ENCODE measurements at places on chromosomes 13 and 19.

DNA sequence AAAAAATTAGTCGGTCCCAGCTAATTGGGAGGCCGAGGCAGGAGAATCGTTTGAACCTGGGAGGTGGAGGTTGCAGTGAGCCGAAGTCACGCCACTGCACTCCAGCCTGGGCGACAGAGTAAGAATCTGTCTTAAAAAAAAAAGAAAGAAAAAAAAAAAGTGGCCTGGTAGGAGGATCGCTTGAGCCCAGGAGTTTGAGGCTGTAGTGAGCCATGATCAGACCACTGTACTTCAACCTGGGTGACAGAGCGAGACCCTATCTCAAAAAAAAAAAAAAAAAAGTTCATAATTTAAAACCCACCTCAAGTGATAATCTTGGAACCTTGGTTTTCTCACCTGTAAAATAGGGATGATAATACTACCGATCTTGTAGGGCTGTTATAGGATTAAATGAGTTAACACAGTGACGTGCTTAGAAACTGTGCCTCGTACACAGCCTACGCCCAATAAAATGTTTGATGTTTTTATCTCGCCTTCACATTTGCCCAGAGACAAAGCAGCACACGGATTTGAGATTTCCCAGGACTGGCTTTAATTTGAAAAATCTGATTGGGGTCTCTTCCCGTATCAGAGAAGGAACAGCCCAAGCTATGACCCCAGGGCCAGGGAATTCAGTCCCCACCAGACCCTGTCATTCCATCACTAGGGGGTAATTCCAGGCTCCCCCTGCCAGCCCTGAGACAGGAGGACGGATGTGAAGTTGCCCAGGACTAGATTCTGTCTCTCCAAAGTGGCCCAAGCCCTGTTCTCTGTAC lies 3.6 kb downstream of the SERTAD1 start:
- DNase-seq: no peak

DNA sequence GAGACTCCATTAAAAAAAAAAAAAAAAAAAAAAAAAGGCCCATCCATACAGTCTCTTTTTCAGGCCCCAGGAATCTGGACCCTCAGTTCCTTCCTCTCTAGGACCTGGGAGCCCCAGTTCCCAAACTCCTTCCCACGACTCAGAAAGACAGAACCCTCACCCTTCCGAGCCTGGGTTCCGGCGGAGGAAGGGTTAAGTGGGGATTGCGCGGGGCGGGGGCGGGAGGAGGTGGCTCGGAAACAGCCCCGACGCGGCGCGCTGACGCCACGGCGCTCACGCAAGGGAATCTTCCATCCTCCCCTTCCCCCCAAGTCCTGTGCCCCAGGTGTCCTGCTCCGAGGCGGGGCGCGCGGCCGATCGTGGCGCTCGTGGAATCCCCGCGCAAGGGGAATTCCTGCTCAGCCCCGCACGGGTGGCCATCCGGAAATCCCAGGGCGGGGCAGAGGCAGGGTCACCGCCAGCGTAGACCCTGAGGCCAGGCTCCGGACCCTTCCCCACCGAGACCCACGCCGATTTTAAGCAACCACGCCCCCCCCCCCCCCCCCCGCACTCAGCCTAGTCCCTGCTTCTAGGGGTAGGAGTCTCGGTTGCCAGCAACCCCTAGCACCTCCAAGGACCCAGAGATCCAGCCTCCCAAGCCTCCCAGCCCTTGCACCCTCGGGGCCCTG lies 659 bp downstream of the NFKBID start:
- peak; percentile 90 for DNase-seq

DNA sequence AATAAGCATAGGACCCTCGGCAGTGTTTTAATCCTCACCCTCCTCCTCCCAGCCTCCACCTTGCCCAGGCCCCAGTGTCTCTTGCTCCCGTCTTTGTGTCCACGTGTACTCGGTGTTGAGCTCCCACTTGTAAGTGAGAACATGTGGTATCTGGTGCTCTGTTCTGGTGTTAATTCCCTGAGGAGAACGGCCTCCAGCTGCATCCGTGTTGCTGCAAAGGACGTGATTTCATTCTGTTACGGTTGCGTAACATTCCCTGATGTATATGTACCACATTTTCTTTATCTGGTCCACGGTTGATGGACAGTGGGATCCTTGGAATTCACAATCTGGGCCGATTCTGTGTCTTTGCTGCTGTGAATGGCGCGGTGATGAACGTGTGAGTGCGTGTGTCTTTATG lies 44.7 kb upstream of the TFDP1 start:
- no peak for DNase-seq

- DNase-seq: no peak
Measured at GRCh38 chr13:75652726-75653125, 16.6 kb downstream of the LMO7 start.

- DNase-seq: no peak
Measured at GRCh38 chr13:51541809-51542258, 42.4 kb upstream of the WDFY2 start.

DNA sequence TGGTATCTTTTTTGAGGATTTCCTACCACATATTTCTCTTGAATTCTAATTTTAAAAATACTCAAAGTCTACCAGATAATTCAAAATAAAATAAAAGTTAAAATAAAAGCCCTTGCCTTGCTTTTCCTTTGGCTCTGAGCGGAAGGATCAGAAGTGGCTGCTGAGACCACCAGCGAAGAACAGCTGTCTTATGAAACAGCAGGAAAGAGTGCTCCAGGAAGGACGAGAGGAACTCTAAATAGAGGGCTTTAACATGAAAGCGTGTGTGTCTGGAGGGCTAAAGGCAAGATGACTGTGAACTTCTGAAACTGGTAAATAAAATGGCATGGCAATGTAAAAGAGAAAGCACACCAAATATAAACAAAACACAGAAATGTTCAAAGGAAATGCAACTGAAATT lies 521.5 kb upstream of the SPRY2 start:
- DNase-seq: no peak

GRCh38 chr13:77737583-77738200 lies 40.2 kb downstream of the SLAIN1 start:
- DNase-seq: peak; percentile 9

DNA sequence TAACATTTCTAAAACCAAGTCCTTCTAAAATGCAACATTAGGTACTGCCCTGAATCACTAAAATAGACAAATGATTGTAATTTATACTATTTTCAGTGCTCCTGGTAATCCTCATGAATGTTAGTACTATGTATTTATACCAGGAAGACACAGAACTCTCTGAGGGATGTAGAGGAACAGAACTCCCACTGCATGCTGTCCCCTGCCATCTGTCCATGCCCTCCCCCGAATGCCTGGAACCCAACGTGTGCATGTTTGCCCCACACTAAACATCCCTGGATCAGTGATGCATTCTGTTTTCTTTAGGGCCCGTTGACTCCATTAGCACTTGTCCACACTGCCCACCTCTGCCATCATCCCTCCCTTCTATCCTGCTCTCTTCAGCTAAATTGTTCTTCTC lies 26.5 kb downstream of the ENOX1 start:
- no peak for DNase-seq

GRCh38 chr19:44592451-44592890 lies 20.9 kb upstream of the IGSF23 start:
- DNase-seq: no peak

All from activated CD4-positive, alpha-beta T cell treated with anti-CD3 and anti-CD28 coated beads, Interleukin-2, amount 50 U/mL, for 16 hours (primary cell).